GM12865 (cell line): ENCODE measurements at places on chromosomes 13 and 19.
A peak's percentile ranks its signal among the peaks of the same experiment; 100 is the strongest.

- no peak for DNase-seq
These were observed 57.1 kb downstream of the GPALPP1 start for GRCh38 chr13:45046445-45046844.

DNA sequence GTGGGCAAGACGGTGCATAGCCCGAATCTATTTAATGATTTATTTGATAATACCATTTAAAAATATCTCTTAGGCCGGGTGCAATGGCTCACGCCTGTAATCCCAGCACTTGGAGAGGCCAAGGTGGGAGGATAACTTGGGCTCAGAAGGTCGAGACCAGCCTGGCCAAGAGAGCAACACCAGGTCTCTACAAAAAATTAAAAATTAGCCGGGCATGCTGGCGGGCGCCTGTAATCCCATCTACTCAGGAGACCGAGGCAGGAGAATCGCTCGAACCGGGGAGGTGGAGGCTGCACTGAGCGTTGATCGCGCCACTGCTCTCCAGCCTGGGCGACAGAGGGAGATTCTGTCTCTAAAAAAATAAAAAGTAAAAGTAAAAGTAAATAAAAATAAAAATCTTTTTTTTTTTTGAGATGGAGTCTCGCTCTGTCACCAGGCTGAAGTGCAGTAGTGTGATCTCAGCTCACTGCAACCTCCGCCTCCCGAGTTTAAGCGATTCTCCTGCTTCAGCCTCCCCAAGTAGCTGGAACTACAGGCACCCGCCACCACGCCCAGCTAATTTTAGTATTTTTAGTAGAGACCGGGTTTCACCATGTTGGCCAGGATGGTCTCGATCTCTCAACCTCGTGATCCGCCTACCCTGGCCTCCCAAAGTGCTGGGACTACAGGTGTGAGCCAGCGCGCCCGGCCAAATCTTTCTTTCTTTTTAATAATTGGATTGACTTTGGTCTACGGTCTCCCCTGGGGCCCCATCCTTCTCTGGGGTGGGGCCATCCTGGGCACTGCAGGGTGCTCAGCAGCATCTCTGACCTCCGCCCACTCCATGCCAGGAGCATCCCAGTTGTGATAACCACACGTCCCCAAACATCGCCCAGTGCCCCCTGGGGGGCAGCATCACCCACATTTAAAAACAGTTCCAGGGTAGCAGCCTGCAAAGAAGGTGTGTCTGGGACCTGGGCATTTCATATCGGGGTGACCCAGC lies 90.7 kb downstream of the GNG7 start:
- DNase-seq = no peak

- DNase-seq = no peak
These were observed 30.7 kb upstream of the POMP start for GRCh38 chr13:28628241-28628640.

- DNase-seq = peak; percentile 82
These were observed 685 bp downstream of the LENG9 start for GRCh38 chr19:54462655-54463530.

GRCh38 chr19:2084993-2085720 lies 11.0 kb downstream of the MOB3A start:
- DNase-seq = peak; percentile 99

- no peak for DNase-seq
These were observed 199.0 kb downstream of the NUFIP1 start for GRCh38 chr13:44790289-44790688.

GRCh38 chr13:42114912-42115311 lies 66.5 kb downstream of the DGKH start:
- no peak for DNase-seq

- DNase-seq = no peak
These were observed 10.7 kb downstream of the LMTK3 start for GRCh38 chr19:48500830-48501493.

GRCh38 chr19:14425696-14426138 lies 6.6 kb upstream of the DDX39A start:
- DNase-seq = no peak
